Liver (tissue), 10 donors: ENCODE measurements at places on chromosomes 13 and 19. TPM values are rescaled to one million over a fixed set of nuclear protein-coding genes. Genes with fewer than 3 reads are reported as not detected.

GRCh38 chr13:24882665-24883064 lies 118.7 kb downstream of the RNF17 start:
- no peak for DNase-seq

C1QTNF9B gene
- polyA plus RNA-seq, result not detected

DNA sequence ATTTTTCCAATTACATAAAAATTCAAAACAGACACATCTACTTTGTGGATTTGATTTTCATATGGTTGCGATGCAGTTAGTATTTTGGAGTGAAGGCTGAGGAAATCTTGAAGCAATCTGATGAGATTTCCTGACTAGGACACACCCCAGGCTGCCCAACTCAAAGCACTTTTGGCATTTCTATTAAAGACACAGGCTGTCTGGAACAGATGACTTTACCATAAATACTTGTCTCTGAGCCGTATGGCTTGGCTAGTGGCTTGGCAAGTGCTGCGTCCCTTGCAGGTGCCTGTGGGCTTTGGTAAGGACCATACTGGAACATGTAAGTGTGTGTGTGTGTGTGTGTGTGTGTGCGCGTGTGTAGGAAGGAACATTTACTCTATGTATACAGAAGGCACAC lies 218.8 kb downstream of the FGF9 start:
- no peak for DNase-seq

- DNase-seq, result no peak
Measured at GRCh38 chr19:7868326-7868670, 5.9 kb downstream of the PRR36 start.

ERICH4 gene
- polyA plus RNA-seq, result not detected
